ENCODE measurements at places on chromosomes 13 and 19.

DNA sequence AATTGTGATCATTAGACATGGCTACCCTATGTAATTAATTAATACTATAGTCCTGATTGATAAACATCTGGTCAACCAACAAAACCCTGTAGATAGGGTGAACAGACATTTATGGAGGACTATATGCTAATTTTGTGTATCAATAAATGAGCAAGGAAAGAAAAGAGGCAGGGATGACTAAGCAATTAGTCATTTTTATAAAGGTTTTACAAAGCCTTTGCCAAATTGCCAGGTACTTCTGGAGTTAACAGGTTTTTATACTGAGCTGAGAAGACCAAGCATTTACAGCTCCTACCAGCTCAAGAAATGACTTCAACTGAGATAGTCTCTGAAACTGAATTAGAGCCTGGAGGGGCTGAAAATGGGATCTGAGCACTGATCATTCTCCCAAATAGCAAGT, 186.8 kb upstream of the PRR20A start:
- DNase-seq: no peak

DNA sequence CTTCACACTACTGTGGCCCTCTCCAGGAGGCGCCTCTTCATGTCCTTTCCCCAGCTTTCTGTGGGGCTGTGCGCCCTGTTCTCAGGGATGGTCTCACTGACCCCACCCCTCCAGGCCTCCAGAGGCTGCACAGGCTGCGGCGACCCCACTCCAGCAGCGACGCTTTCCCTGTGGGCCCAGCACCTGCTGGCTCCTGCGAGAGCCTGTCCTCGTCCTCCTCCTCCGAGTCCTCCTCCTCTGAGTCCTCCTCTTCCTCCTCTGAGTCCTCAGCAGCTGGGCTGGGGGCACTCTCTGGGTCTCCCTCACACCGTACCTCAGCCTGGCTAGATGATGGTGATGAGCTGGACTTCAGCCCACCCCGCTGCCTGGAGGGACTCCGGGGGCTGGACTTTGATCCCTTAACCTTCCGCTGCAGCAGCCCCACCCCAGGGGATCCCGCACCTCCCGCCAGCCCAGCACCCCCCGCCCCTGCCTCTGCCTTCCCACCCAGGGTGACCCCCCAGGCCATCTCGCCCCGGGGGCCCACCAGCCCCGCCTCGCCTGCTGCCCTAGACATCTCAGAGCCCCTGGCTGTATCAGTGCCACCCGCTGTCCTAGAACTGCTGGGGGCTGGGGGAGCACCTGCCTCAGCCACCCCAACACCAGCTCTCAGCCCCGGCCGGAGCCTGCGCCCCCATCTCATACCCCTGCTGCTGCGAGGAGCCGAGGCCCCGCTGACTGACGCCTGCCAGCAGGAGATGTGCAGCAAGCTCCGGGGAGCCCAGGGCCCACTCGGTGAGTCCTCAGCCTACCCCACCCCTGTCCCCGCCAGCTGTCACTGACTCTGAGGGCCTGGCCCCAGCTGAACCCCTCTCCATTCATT, 11.2 kb downstream of the ARHGAP33 start:
- no peak for DNase-seq

GRCh38 chr19:28010656-28011055, 1202.3 kb downstream of the UQCRFS1 start:
- DNase-seq: no peak

DNA sequence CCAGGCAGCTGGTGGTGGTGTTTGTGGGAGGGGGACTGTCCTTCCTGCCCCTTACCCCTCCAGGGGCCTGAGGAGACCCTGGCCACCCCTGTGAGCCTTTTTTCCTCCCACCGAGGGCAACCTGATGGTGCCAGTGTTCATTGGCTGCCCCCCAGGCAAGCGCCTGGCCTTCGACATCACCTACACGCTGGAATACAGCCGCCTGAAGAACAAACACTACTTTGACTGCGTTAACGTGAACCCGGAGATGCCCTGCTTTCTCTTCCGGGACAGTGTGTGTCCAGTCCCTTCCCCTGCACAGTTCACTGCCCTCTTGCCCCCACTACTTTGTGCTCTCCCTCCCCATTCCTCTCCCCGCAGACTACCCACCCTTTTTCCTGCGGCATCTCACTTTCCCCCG, 7.3 kb upstream of the PSMD8 start:
- no peak for DNase-seq

GRCh38 chr13:101875717-101876393, 423.4 kb downstream of the ITGBL1 start:
- no peak for DNase-seq

GRCh38 chr13:66369666-66370065, 860.5 kb downstream of the PCDH9 start:
- no peak for DNase-seq

GRCh38 chr13:84571264-84571663, 689.0 kb upstream of the SLITRK1 start:
- DNase-seq: no peak

GRCh38 chr13:100668408-100668807, 6.2 kb downstream of the TMTC4 start:
- DNase-seq: no peak

GRCh38 chr13:111508164-111508870, 187.9 kb downstream of the TEX29 start:
- DNase-seq: no peak

DNA sequence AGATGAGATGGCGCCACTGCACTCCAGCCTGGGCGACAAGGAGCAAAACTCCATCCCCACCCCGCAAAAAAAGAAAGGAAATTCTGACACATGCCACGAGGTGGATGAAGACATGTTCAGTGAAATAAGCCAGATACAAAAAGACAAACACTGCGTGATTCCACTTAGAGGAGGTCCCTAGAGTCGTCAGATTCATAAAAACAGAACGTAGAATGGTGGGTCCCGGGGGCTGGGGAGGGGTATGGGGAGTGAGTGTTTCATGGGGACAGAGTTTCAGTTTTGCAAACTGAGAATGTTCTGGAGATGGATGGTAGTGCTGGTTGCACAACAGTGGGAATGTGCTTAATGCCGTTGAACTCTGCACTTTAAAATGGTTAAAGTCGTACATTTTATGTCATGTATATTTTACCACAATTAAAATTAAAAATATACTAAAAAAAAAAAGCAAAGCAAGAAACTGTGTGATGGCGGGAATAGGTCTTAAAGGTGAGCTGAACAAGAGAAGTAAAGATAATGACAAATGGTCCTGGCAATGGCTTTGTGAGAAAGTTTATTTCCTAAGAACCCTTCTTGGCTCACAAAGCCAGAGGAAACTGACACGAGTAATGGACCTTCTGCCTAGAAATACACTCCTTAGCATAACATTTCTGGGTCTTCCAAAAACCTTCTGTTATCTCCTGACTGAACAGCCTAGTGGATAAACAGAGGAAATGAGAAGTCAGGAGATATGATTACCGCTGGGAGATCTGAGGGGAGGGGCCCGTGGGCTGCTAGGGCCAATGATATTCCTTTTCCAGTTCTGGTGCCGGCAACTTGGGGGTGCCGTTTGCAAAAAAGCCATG, 4.2 kb upstream of the SPC24 start:
- DNase-seq: no peak
